ENCODE measurements at places on chromosomes 12 and 14.

DNA sequence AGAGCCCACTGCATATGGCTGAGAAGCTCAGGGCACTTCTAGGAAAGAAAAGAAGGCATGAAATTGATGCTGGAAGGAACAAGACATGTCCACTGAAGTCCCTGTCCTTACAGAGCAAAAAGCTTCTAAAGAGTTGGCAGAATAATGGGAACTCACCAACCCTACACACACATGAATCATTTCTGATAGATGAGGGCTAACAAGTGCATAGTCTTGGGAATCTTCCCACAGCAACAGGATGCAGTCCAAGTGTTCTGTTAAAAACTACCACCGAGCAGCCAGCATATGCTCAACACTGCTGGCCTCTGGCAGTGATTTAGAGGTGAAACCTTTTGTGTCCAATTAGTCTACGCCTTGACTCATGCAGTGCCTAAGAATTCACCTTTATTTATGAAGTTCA is 44.8 kb downstream of the RHOJ start:
- no peaks in the 10 kb centered on the region for H3K4me1 ChIP-seq
- H3K4me3 ChIP-seq = no peak overlapping the region
- no peak overlapping the region for H3K27ac ChIP-seq
- DNase-seq = no peak
- no peaks in the 10 kb centered on the region for H3K27me3 ChIP-seq

DNA sequence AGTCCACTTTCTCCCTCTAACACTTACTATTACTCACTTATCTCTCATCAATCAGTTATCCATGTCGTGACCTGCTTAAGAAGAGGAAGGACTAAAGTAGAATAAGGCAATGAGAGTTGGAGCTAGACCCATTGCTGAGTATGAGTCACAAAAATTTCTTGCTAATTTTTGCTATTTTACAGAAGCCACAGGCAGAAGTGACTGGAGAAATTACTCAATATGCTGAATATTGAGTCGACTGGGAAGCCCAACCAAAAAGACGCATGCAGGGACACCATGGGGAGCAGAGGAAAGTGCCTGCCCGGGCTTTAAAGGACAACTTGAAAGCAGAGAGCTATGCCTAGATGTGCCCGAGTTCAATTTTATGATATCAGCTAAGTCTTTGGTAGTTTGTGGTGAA is 115.4 kb upstream of the FOXG1 start:
- DNase-seq = no peak
- no peak overlapping the region for H3K27ac ChIP-seq
- H3K4me3 ChIP-seq = no peak overlapping the region
- no peaks in the 10 kb centered on the region for H3K36me3 ChIP-seq

DNA sequence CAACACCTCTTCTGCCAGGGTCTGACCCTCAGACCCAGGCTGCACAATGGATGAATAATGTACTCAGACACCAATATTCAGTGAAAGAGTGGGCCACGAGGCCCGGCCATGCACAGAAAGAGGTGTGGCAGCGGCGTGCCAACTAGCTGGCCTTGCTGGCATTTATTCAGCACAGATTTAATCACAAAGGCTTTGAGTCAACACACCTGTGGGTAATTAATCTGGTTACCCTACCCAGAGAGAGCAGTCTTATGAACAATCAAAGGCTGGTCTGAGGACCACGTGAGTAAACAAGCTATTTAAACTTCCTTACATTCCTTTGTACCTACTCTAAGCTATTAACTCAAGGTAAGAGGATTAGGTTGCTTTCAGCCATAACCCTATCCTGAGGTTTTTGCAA is 324.8 kb downstream of the C12orf50 start:
- no peaks in the 10 kb centered on the region for H3K4me1 ChIP-seq
- no peaks in the 10 kb centered on the region for H3K36me3 ChIP-seq
- H3K27ac ChIP-seq = no peak overlapping the region
- H3K27me3 ChIP-seq = no peaks in the 10 kb centered on the region
- H3K4me3 ChIP-seq = no peak overlapping the region

GRCh38 chr12:75658901-75659823 is 147.8 kb upstream of the KRR1 start:
- no peaks in the 10 kb centered on the region for H3K27me3 ChIP-seq
- peaks cover 9% of the 10 kb centered on the region for H3K4me1 ChIP-seq
- H3K36me3 ChIP-seq = no peaks in the 10 kb centered on the region
- no peak overlapping the region for H3K27ac ChIP-seq

DNA sequence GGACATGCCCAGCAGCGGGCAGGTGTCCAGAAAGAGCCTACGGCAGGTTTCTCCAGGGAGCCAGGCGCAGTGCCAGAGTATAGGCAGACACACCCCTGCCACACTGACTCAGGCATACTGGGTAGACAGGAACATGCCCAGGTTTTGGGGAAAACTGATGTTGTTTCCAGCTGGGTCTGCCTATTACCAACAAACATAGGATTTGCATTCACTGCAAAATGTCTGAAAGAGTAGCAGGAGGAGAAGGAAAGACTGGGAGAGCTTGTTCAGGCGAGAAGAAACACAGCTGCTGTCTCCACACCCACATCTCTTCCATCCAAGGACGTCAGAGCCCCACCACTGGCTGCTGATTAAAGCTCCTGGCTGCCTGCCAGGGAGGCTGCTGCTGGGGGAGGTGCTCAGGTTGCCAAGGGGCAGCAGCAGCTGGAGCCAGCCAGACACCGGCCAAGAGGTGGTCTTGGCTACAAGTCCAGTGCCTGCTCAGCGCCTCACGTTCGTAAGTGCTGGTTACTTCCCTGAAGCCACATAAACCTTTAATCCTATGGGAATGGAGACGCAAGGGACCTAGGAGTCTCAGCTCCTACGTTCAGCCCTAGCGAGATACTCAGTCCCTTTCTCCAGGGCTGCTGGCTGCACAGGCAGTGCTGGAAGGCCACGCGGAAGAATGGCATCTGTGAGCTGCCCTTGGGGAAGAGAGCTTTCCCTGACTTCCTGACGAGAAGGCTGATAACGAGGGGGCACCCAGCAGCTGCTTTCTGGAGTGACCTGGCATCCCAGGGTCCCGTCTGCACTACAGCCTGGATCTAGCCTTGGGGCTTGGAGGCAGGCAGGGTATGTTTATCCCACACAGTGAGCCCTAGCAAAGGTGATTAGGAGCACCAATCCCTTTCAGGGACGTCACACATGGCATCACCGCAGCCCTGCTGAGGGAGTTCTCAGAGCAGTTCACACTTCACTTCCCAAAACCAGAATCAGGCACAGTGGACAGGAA is 58.1 kb downstream of the PLEKHG3 start:
- H3K4me3 ChIP-seq = no peak overlapping the region
- no peaks in the 10 kb centered on the region for H3K36me3 ChIP-seq
- no peak overlapping the region for H3K27ac ChIP-seq

DNA sequence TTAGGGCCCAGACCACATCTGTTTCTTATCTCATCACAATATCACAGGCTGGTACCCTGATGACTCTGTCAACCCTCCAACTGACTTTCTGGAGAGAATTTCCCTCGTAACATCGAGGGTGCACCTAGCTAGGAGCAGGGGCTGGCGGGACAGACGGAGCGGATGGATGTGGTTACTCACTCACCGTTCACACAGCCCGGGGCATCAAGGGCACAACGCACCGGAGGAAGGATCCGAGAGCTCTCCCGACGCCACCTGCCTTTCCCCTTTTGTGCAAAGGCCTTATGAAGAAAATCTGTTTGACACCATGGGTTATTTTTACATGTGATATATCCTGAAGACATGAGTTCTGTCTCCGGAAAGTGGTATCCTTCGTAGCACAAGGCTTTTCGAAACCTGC is 31.4 kb downstream of the SLC15A4 start:
- H3K4me3 ChIP-seq = no peak overlapping the region
- no peaks in the 10 kb centered on the region for H3K4me1 ChIP-seq
- H3K36me3 ChIP-seq = peaks cover 13% of the 10 kb centered on the region
- DNase-seq = no peak
- no peaks in the 10 kb centered on the region for H3K27me3 ChIP-seq

DNA sequence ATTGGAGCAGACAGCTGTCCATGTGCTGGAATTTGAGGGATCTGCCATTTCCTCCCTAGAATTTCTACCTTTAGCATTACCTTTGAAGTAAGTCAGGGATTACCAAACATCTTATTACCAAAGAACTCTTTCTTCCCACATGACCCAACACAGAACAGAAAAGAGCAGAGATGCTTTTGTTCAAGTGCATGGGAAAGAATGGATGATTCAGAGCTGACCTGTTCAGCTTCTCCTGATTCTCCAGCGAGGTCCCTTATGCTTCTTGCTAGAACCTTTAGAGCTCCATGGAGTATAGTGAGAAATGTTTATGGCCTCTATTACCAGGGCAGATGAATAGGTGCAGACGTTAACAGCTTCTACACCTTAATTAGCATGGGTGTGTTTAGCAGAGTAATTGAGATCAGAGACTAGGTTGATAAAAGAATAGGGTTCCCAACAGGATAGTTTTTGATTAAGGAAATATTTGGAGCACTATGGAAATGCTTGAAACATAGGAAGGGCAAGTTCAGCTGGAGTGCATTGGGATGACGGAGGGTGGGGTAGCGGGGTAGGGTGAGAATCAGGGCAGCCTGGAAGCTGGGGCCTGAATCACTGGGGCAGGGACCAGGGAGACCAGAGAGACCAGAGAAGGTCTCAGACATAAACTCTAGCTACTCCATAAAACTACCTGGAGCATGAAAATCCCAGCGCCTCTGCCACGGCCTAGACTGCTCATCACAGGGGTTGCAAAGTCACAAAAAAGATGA is 223.7 kb downstream of the CACNA1C start:
- no peak overlapping the region for H3K4me3 ChIP-seq
- no peak for DNase-seq
- no peaks in the 10 kb centered on the region for H3K27me3 ChIP-seq

GRCh38 chr12:11808931-11809330 is 159.5 kb downstream of the ETV6 start:
- H3K27ac ChIP-seq = no peak overlapping the region
- H3K27me3 ChIP-seq = no peaks in the 10 kb centered on the region
- no peak for DNase-seq

GRCh38 chr12:47029903-47030302 is 49.5 kb upstream of the PCED1B start:
- H3K36me3 ChIP-seq = no peaks in the 10 kb centered on the region
- DNase-seq = no peak
- no peak overlapping the region for H3K27ac ChIP-seq
- peaks cover 10% of the 10 kb centered on the region for H3K4me1 ChIP-seq

- no peak overlapping the region for H3K4me3 ChIP-seq
- H3K27me3 ChIP-seq = no peaks in the 10 kb centered on the region
- no peaks in the 10 kb centered on the region for H3K36me3 ChIP-seq
- no peaks in the 10 kb centered on the region for H3K4me1 ChIP-seq
These were observed 37.8 kb upstream of the NFYB start for GRCh38 chr12:104175726-104176247.

DNA sequence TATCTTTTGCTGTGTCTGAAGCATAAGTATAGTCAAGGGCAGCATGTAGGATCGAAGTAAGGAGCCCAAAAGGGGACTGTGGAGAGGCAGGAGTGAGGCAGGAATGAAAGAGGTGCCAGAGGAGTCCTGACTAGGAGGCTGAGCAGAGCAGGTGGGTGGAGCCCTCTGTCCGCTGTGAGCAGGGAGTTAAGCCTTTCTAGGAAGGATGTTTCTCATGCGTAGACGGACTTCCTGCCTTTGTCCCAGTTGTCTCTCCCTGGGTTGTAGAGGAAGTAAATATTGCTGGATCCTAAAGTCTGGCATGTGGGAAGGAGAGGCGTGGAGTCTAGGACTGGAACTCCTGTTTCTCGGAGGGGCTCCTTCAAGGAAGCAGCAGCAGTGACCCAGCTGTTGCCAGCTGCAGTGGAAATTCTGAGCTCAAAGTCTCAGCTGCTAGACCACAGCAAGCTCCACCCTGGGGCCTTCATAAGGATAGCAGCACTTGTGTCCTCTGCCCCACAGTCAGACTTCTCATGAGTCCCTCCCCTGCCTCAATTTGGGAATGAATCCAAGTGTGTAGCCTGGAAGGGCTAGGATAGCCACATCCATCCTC is 44.0 kb downstream of the RBMS2 start:
- no peak overlapping the region for H3K27ac ChIP-seq
- H3K4me1 ChIP-seq = peaks cover 21% of the 10 kb centered on the region
- no peak overlapping the region for H3K4me3 ChIP-seq
- H3K27me3 ChIP-seq = no peaks in the 10 kb centered on the region
- no peak for DNase-seq
